ENCODE measurements at places on chromosomes 12 and 14.

GRCh38 chr14:49970474-49971147 is 77.7 kb downstream of the ARF6 start:
- no peak for DNase-seq

DNA sequence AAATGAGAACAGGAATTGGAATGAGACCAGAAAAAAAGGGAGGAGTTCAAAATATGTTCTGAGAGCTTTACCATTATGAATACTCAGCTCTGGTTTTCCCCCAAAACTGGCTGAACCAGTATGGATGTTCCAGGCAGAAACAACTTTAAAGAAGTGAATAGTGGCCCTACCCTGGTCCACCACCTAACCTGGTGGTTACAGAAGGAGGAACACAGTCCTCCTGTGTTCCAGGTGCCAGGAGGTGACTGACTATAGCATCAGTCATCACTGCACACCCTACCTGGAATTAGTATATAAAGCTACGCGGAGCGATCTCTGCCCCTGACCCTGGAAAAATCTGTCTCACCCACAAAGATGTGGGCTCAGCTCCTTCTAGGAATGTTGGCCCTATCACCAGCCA is at the start of gene A2ML1:
Gene A2ML1 (plus strand): TSS at position 324 of the 400 bp plus-strand sequence. CDS start 31 bp downstream, at position 355.
- no peak for DNase-seq

DNA sequence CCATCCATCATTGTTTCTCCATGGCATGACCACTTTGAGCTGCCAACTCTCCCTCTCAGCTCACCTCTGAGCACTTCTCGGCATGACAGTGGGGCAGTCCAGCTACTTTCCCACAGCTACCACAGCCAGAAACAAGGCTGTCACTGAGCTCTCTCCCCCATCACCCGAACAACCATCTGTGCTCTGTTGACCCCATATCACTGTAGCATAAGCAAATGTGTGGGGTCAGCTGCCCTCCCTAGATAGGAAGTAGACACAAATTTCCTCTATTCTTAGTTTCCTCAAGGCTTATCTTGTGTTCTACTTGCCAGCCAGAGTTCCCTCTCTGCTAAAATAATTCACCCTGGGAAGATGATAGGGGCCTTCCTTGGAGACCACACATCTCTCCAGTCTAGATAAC is 82.6 kb upstream of the FUT8 start:
- no peak for DNase-seq

- peak; percentile 69 for DNase-seq
Observed at GRCh38 chr12:78898416-78898815, 33.8 kb downstream of the SYT1 start.

DNA sequence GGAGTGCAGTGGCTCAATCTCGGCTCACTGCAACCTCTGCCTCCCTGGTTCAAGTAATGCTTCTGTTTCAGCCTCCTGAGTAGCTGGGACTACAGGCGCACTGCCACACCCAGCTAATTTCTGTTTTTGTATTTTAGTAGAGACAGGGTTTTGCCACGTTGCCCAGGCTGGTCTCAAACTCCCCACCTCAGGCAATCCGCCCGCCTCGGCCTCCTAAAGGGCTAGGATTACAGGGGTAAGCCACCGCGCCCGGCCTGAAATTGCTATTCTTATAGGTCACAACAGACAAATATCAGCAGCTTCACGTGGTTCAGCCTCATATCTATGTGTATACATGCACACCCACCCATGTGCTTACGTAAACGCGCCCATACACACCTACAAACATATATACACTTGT is 23.6 kb downstream of the BATF start:
- no peak for DNase-seq

DNA sequence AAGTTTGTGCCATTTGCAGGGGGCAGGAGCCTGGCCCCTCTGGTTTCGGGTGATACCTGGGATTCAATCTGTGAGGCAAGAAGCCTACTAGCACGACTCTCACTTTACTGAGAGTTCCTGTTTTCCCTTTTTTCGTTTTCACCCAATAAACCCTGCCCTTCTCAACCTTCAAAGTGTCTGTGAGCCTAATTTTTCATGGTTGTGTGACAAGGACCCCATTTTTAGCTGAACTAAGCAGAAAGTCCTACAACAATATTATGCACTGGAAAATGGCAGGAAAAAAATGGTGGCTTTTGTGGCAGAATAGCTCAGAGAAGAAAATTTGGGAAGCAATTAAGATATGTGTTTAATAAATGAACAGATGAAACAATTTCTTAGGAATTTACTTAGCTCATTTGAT is 432.1 kb downstream of the C12orf50 start:
- no peak for DNase-seq

GRCh38 chr12:49187184-49187583 is 1.7 kb downstream of the TUBA1A start:
- DNase-seq, result peak; percentile 53

DNA sequence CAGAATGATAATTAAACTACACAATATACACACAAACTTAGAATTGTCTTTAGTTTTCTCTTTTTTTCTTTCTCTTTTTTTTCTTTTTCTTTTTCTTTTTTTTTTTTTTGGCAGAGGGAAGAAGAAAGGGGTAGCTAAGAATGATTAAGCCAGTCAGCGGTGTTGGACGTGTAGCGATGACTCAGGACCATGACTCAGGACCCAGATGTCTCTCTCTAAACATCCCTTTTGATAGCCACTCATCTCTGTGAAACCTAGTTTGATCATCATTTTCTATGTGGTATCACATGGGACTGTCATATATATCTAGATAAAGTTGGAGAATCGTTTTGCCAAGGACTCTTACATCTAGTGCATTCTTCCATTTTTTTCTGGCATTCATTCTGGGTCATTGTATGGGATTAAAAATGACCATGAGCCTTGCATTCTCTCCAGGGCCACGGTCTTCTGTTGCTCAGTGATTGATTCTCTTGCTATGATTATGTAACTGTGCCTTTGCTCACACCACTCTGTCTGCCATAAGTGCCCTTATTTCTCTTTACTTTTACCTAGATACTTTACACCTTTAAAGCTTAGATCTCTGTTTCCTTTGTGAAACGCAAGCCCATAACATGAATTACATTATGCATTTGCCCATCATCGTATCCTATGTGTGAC is 26.6 kb upstream of the NRXN3 start:
- DNase-seq, result no peak
